Hindlimb muscle (tissue), 1 donor: ENCODE measurements at places on chromosomes 6 and 20. TPM values are rescaled to one million over a fixed set of nuclear protein-coding genes. Genes with fewer than 3 reads are reported as not detected.

Gene BEND6
- polyA plus RNA-seq, result 0.43 TPM

Gene NMBR
- polyA plus RNA-seq, result 0.14 TPM

Gene ACTR5
- polyA plus RNA-seq, result 6.9 TPM

Gene TTK
- polyA plus RNA-seq, result 5.7 TPM

Gene ZNF334
- polyA plus RNA-seq, result 11.8 TPM

Gene ZMYND8
- polyA plus RNA-seq, result 18.6 TPM

Gene FAM217B
- polyA plus RNA-seq, result 22.7 TPM

Gene MBOAT1
- polyA plus RNA-seq, result 4.6 TPM

Gene TRIM15
- not detected for polyA plus RNA-seq

Gene DIDO1
- 40.0 TPM for polyA plus RNA-seq

Gene KCNQ5
- 0.76 TPM for polyA plus RNA-seq

Gene MAFB
- 13.4 TPM for polyA plus RNA-seq

Gene SCAND1
- polyA plus RNA-seq, result 35.5 TPM

Gene INSM1
- 0.14 TPM for polyA plus RNA-seq

Gene VSX1
- polyA plus RNA-seq, result not detected

Gene RIPPLY2
- polyA plus RNA-seq, result 0.23 TPM

Gene ASXL1
- polyA plus RNA-seq, result 42.1 TPM

Gene GGTLC1
- polyA plus RNA-seq, result not detected

Gene TRIM31
- not detected for polyA plus RNA-seq

Gene GMPR
- 55.0 TPM for polyA plus RNA-seq

Gene TRIM40
- not detected for polyA plus RNA-seq

Gene MTRF1L
- polyA plus RNA-seq, result 21.9 TPM

Gene IRF4
- 0.56 TPM for polyA plus RNA-seq

Gene PLN
- 4.4 TPM for polyA plus RNA-seq

Gene QRSL1
- polyA plus RNA-seq, result 13.8 TPM

Gene POU5F1
- 0.85 TPM for polyA plus RNA-seq

Gene RBPJL
- polyA plus RNA-seq, result not detected

Gene MLIP
- polyA plus RNA-seq, result 80.6 TPM

Gene CST4
- polyA plus RNA-seq, result not detected

Gene PAX1
- polyA plus RNA-seq, result 0.97 TPM

Gene SLC17A2
- polyA plus RNA-seq, result not detected

Gene RPP40
- polyA plus RNA-seq, result 13.2 TPM

Gene HCRTR2
- polyA plus RNA-seq, result not detected

Gene SPATA25
- polyA plus RNA-seq, result 9.2 TPM

Gene DCBLD1
- 8.4 TPM for polyA plus RNA-seq

Gene STMND1
- polyA plus RNA-seq, result not detected

Gene PKIG
- polyA plus RNA-seq, result 57.2 TPM

Gene RPL10A
- 2,463 TPM for polyA plus RNA-seq

Gene EFCAB8
- 0.15 TPM for polyA plus RNA-seq

Gene MEP1A
- not detected for polyA plus RNA-seq
